Hindlimb muscle (tissue), 1 donor: ENCODE measurements at places on chromosomes 3 and 15.

DNA sequence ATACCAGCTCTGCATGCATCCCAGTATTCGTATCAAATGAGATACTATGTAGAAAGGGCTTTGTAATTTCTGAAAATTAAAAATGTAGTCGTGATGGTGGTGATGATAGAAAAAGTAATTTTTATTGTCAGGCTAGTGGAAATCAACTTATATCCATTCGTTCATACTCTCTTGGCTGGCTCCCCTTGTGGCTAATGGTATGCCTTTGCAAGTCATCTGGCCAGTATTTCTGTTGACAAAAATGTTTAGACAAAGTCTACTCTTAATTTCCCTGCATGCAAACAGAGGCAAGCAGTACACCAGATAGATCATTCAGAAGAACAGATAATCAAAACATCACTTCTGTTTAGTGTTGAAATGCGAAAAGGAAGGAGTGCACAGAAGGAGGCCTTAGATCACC lies 49.6 kb upstream of the DUT start:
- no peak for DNase-seq

DNA sequence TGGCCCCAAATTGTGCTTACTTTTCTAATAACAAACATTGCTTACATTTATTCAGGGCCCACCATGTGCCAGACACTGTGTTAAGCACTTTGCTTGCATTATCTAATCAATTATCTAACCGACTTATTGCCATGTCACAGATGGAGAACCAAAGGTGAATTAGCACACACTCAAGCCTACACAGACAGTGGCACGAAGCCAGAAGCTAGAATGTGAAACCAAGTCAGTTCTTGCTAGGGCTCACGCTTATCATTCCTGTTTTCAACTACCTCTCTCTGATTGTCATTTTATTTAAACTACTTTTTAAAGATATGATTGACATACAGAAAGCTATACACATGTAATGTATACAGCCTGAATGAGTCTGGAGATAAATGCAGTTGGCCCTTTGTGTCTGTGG lies 215.7 kb upstream of the CFAP20DC start:
- DNase-seq, result no peak

DNA sequence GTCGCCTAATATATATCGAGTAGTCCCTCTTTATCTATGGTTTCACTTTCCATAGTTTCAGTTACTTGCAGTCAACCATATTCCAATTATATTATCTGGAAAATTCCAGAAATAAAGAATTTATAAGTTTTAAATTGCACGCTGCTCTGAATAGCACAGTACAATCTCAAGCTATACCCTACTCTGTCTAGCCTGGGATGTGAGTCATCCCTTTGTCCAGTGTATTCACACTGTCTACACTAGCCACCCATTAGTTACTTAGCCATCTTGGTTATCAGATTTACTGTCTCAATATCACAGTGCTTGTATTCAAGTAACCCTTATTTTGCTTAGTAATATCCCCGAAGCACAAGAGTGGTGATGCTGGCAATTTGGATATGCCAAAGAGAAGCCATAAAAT lies 72.1 kb upstream of the EOMES start:
- DNase-seq, result no peak

GRCh38 chr3:61181874-61182273 lies 69.4 kb downstream of the FHIT start:
- DNase-seq, result no peak

DNA sequence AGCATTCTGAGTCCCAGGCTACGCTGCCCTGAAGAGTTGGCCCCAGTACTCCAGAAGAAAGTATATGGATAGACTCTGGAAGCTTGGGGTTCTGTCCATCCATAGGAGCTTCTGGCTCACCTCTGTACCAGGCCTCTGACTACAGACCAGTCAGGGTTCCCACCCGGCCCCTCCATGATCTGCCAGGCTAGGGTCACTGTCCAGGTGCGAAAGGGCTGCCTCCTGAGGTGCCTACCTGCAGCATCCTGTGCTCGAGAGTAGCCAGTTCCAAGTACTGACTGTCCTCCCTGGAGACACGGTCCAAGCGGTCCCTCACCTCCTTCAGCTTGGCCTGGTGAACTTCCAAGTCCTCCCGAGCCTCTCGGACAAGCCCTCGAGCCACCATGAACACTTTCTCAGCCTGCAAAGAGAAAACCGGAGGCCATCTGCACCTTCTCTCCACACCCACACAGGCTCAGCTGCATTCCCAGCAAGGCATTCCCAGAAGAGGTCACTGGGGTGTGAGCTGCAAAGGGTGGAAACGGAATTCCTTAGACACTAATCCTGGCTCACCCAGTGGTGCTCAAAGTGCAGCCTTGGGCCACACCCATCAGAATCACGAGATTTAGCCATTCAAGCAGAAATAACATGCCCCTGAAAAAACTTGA lies 3.7 kb upstream of the PLXNB1 start:
- DNase-seq, result no peak

DNA sequence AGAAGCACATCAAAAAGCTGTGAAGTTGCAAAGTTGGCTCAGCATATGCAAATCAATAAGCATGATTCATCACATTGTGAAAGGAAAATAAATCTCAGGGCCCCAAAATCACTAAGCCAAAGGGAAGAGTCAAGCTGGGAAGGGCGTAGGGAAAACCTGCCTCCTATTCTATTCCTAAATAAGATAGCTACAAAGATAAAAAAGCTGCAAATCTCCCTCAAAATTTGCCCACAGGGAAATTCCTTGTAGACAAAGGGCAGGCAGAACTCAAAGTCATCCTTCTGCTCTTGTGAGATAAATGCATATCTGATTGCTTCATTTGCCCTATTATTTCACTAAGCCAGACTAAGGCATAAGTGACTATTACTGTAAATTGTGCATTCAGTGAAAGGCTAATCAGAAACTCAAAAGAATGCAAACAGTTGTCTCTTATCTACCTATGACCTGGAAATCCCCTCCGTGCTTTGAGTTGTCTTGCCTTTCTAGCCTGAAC lies 30.5 kb upstream of the CCNL1 start:
- DNase-seq, result no peak

GRCh38 chr3:124747111-124747981 lies 17.1 kb downstream of the UMPS start:
- DNase-seq, result no peak

DNA sequence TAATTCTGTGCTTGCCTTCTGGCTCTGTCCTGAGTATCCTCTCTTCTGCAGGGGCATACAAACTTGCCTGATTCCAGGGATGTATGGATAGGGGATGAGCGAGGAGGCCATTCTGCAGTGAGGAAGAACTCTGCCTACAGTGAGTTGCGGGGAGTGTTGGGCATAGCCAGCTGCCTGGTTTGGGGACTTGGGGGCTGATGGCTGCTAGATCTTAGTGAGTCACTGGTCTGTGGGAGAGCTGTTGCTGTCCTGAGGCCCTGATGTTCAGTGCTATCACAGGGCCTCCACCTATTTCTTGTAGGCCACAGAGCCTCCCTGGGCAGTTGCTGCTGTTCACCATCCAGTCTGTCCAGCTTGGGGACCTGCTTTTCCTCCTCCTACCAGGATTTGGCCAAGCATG lies 20.3 kb downstream of the CDAN1 start:
- no peak for DNase-seq

- no peak for DNase-seq
These were observed 119.5 kb upstream of the SNRPN start for GRCh38 chr15:24835301-24835700.

DNA sequence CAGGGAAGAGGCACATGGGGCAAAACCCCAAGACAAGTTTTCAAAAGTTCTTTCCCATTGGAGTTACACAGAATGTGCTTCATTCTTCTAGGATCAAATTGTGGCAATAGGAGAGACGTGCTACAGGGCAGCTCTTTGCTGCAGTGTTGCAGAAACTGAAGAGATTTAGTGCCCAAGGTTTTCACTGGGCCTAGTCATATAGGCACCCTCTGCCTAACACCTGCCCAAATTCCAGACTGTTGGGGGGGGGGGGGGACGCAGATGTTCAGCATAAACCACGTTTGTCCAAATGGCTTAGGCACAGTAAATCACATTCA lies 346.8 kb upstream of the ZNF717 start:
- no peak for DNase-seq

DNA sequence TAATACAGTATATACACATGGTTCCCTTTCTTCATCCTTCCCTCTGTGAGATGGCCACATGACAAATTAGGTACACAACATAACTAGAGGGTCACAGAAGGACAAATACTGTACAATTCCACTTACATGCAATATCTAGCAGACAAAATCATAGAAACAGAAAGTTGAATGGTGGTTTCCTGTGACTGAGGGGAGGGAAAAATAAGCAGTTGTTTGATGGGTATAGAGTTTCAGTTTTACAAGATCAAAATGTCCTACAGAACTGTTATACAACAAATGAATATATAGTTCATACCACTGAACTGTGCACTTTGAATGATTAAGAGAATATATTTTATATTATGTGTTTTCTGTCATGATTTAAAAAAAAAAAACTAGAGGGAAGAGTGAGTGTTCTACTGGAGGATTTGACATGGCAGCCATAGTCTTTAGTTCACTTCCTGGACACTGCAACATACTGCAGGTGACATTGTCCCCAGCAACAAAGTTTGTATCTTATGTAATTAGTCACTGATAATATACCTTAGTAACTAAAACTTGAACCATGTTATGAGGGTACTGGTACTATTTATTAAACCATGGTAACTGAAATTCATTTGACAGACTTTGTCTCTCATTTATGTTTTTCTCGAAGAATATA lies 37.2 kb downstream of the CCDC54 start:
- no peak for DNase-seq

GRCh38 chr15:90365414-90366055 lies 13.5 kb downstream of the ZNF774 start:
- no peak for DNase-seq

GRCh38 chr15:43440721-43441281 lies 52.2 kb downstream of the TP53BP1 start:
- peak; percentile 41 for DNase-seq

DNA sequence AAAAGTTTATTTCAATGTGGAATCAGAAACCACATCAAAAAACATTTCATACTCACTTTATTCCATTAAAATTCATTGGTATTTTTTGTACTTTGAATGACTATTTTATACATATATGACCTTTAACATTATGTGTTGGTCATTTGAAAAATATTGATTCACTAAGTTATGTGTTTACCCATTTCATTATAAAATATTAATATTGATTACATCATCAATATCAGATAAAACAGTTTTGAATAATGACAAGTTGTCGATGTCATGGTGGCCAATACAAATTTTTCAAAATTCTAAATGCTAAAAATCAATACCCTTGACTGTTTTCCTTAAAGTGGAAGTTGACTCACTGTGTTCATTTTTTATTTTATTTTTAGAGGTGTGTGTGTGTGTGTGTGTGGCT lies 239.7 kb upstream of the ROBO1 start:
- no peak for DNase-seq

DNA sequence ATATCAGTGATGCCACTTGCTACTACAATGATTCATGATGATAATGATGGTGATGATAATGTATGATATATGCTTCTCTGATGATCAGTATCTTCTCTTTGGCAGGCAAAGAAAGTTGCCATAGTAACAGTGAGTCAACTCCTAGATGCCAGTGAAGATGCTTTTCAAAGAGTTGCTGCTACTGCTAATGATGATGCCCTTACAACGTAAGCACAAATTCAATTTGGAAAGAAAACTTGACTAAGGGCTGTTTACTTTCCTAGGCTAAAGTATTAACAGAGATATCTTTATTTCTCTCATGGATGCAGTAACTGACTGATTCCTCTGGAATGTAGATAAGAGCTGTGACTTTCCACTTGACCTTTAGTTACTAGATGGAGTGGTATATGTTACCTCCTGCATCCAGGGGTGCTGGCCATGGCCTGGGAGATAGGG lies 27.8 kb downstream of the ADGRG7 start:
- DNase-seq, result no peak

GRCh38 chr3:59249698-59250361 lies 200.0 kb upstream of the CFAP20DC start:
- no peak for DNase-seq

GRCh38 chr15:82081914-82082762 lies 36.3 kb upstream of the MEX3B start:
- DNase-seq, result no peak

GRCh38 chr3:117399311-117400078 lies 689.9 kb downstream of the TUSC7 start:
- no peak for DNase-seq

GRCh38 chr15:47917881-47918280 lies 200.6 kb downstream of the SEMA6D start:
- DNase-seq, result no peak

DNA sequence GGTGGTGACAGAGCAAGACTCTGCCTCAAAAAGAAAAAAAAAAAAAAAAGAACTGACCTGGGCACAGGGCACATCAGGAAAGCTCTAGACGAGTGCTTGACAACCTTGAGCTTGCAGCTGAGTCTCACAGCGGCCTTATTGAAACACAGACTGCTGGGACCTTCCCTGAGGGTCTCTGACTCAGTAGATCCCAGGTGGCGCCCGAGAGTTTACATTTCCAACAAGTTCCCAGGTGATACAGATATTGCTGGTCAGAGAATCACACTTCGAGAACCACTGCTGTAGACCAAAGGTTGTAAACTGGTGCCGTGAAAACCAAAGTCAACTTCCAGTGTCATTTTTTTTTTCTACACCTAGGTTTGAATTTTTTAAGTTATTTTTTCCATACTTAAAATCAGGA lies 573.2 kb upstream of the MDFIC2 start:
- no peak for DNase-seq

DNA sequence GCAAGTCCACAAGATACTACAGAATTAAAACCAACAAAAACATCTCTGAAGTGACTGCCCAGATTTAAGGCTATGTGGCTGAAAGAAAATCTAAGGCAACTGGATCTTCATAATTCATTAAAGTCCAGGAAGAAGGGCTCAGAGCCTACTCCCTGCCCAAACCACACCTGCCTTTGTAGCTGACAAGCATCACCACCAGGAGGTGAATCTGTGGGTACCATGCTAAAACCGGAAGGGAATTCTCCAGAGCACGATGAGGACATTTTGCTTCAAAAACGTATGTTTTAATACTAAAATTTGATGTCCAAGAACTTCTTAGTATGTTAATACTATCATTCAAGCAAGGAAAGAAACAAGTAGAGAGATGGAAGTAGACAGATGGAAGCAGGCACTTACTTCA lies 495.9 kb upstream of the NECTIN3 start:
- DNase-seq, result no peak

DNA sequence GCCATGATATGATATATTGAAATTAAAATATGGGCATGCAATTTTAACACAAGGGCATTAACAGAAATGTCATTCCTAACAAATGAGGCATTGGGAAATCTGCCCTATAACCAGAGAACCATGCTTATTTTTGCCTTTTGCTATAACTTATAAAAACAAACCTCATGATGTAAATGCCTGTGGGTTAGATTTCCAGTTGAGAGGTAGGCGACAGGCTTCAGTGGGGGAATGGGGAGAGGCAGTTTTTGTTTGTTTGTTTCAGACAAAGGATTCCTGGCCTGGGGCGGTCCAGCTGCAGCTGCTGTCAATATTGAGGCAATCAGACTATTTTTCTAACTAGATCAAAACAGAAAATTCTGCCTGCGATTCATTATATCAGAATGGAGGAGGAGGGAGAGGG lies 490.4 kb upstream of the CFAP20DC start:
- DNase-seq, result no peak

- DNase-seq, result peak; percentile 59
These were observed 14.5 kb downstream of the TAGLN3 start for GRCh38 chr3:112013058-112013783.
